HFFc6 (cell line): ENCODE measurements at places on chromosomes 1 and 21. TPM values are rescaled to one million over a fixed set of nuclear protein-coding genes. Genes with fewer than 3 reads are reported as not detected.

Gene ANGPTL3
- not detected in 3 replicates for total RNA-seq

Gene GNG4
- 1.6 to 3.0 TPM (median 2.9 TPM) in 3 replicates for total RNA-seq

Gene CD5L
- total RNA-seq, result not detected in 3 replicates

Gene MYBPH
- total RNA-seq, result not detected in 3 replicates

Gene RAB7B
- 2.0 to 6.6 TPM (median 4.1 TPM) in 3 replicates for total RNA-seq

Gene ATP5PF
- 137 to 163 TPM (median 150 TPM) in 3 replicates for total RNA-seq

Gene TNNI3K
- total RNA-seq, result not detected in 2 replicates

Gene S100A7
- total RNA-seq, result not detected in 3 replicates

Gene FCN3
- not detected in 3 replicates for total RNA-seq

Gene FCRL4
- total RNA-seq, result not detected in 3 replicates

Gene GSTM5
- 4.3 to 8.3 TPM (median 5.4 TPM) in 3 replicates for total RNA-seq
